ENCODE measurements at places on chromosomes 5 and 9. TPM values are rescaled to one million over a fixed set of nuclear protein-coding genes. Genes with fewer than 3 reads are reported as not detected.

GRCh38 chr5:24602188-24602587, 42.6 kb downstream of the CDH10 start:
- H3K27ac ChIP-seq = no peak overlapping the region
- H3K27me3 ChIP-seq = no peaks in the 10 kb centered on the region
- no peaks in the 10 kb centered on the region for H3K4me1 ChIP-seq

DNA sequence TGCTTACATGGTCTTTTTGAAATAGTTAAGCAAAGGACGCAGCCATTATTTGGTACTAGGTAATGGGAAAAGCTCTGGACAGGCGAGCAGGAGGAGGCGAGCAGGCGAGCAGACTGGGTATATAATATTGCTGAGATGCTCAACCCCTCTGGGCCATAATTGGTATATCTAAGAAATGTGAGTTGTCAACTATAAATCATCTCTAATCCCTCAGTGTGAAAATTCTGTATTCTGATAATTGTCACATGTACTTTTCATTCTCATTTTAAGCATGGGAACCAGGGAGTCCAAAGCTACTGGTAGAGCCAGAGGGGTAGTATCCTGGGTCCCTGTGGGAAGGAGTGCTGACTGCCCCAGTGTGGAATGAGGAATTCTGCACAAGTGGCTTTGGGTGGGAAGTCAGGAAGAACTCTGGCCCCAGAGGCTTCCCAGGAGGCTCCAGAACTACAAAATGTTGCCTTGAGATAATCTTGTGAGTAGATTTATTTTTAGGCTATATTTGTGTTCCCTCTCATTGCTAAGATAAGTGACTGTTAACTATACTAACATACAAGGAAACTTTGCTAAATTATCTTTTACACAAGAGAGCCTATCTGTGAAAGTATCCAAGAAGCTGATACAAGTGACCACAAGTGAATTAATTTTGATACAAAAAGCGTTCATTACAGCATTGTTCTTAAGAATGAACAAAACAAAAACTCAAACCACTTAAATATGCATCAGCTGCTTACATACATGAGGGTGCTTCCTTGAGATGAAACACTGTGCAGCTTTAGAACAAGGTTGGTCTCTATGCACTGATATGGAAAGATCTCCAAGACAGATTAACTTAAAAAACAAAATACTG, 70.5 kb upstream of the TNFAIP8 start:
- H3K4me1 ChIP-seq = peaks cover 37% of the 10 kb centered on the region
- no peaks in the 10 kb centered on the region for H3K27me3 ChIP-seq
- no peak for DNase-seq

GRCh38 chr5:169544264-169544950, 39.2 kb upstream of the SPDL1 start:
- DNase-seq = no peak
- peaks cover 3% of the 10 kb centered on the region for H3K27me3 ChIP-seq
- no peaks in the 10 kb centered on the region for H3K36me3 ChIP-seq
- no peaks in the 10 kb centered on the region for H3K4me1 ChIP-seq
- no peak overlapping the region for H3K4me3 ChIP-seq

- H3K36me3 ChIP-seq = no peaks in the 10 kb centered on the region
- H3K4me1 ChIP-seq = peaks cover 19% of the 10 kb centered on the region
- no peak for DNase-seq
Observed at GRCh38 chr9:96423322-96423984, 5.3 kb upstream of the ZNF367 start.

GRCh38 chr5:1005904-1006655, 2.5 kb upstream of the NKD2 start:
- H3K4me1 ChIP-seq = peaks cover 26% of the 10 kb centered on the region
- peaks cover 19% of the 10 kb centered on the region for H3K27me3 ChIP-seq
- no peaks in the 10 kb centered on the region for H3K36me3 ChIP-seq
- H3K27ac ChIP-seq = no peak overlapping the region
- DNase-seq = no peak

- no peak overlapping the region for H3K27ac ChIP-seq
- peaks cover 12% of the 10 kb centered on the region for H3K4me1 ChIP-seq
- peak; percentile 4 for DNase-seq
- H3K4me3 ChIP-seq = no peak overlapping the region
- no peaks in the 10 kb centered on the region for H3K27me3 ChIP-seq
- peaks cover 5% of the 10 kb centered on the region for H3K36me3 ChIP-seq
Observed at GRCh38 chr9:127796852-127797370, 5.8 kb upstream of the FPGS start.

DNA sequence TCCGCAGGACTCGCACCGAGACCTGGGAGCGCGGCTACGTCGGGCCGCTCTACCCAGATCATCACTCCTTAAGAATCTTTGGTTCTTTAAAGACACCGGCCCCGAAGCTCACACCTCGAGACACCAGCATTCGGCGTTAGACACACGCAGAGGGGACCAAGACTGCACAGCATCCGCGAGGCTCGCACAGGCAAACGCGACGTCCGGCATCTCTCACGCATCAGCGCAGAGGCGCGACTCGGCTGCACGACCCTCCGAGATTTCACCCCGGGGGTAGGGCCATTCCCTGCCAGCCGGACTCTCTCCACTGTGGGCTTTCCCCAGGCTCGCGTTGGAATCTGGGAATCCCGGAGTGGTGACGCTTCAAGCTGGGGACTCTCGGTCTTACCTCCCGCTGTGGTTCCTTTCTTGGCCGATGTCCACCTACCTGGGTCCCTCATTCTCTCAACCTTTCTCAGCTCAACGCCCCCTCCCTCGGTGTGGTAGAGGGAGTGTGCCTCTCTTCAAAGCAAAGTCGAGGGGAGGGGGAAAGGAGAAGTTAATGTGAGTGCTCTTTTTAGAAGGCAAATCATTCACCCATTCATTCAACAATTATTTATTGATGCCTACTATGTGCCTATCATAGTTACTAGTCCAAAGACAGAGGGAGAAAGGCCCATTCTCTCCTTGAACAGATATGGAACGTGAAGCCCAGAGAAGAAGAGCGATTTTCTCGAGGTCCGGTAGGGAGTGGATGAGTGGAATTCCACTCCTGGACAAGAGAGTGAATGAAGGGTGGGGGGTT, 1.3 kb upstream of the HAND1 start:
- no peak for DNase-seq
- H3K27ac ChIP-seq = no peak overlapping the region
- H3K4me3 ChIP-seq = no peak overlapping the region
- H3K36me3 ChIP-seq = no peaks in the 10 kb centered on the region

GRCh38 chr9:107435415-107435814, 54.2 kb downstream of the KLF4 start:
- no peak overlapping the region for H3K27ac ChIP-seq
- no peak for DNase-seq

DNA sequence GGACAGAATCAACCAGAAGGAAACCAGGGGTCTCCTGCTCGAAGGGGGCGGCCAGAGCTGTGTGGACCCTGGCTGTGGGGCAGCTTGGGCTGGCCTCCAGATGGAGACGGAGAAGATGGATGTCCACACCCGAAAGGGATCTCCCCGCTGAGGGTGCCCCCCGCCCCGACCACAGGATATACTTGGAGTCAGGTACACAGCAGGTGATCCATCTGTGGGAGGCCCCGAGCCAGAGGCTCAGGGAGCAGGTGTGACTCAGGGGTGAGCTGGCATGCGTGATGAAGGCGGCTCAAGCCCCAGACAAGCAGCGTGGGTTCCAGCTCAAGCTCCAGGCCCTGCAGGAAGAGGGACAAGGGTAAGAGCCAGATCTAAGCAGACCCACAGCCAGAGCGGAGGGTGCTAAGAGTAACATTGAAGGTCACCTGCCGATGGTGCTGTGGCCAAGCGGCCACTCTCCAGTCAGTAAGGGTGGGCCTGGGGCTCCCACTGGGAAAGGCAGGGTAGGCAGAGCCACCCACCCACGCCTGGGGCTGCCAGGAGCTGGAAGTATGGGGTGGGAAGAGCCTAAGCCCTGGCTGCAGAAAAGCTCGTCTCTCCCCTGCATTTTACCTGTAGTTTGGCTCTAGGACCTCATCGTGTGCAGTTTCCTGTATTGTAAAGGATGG, 30.6 kb upstream of the MVB12B start:
- no peak overlapping the region for H3K27ac ChIP-seq
- H3K4me3 ChIP-seq = no peak overlapping the region
- peak; percentile 76 for DNase-seq
- no peaks in the 10 kb centered on the region for H3K27me3 ChIP-seq
- peaks cover 11% of the 10 kb centered on the region for H3K4me1 ChIP-seq

- no peak overlapping the region for H3K27ac ChIP-seq
- H3K36me3 ChIP-seq = no peaks in the 10 kb centered on the region
- DNase-seq = no peak
- no peaks in the 10 kb centered on the region for H3K27me3 ChIP-seq
- H3K4me3 ChIP-seq = no peak overlapping the region
Observed at GRCh38 chr5:133179405-133179804, 127.6 kb downstream of the HSPA4 start.

DNA sequence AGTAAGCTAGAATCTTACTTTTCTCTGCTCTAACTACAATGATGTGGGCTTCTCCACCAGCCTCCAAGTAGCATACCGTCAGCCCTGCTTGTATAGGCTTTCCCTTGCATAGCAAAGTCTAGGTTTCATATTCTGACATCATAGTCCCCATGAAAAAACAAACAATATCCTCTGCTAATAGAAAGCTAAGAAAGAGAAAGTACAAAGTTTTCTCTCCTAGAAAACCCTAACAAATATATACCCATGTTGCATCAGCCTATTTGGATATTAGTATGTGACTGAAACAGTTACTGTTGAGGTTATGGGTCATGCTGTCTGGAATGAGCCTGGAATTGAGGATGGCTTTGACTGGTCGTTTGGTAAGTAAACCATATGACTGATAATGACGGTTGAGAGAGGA, 1696.0 kb downstream of the MAT2B start:
- H3K27ac ChIP-seq = no peak overlapping the region
- no peaks in the 10 kb centered on the region for H3K36me3 ChIP-seq
- no peaks in the 10 kb centered on the region for H3K27me3 ChIP-seq
- no peaks in the 10 kb centered on the region for H3K4me1 ChIP-seq

DNA sequence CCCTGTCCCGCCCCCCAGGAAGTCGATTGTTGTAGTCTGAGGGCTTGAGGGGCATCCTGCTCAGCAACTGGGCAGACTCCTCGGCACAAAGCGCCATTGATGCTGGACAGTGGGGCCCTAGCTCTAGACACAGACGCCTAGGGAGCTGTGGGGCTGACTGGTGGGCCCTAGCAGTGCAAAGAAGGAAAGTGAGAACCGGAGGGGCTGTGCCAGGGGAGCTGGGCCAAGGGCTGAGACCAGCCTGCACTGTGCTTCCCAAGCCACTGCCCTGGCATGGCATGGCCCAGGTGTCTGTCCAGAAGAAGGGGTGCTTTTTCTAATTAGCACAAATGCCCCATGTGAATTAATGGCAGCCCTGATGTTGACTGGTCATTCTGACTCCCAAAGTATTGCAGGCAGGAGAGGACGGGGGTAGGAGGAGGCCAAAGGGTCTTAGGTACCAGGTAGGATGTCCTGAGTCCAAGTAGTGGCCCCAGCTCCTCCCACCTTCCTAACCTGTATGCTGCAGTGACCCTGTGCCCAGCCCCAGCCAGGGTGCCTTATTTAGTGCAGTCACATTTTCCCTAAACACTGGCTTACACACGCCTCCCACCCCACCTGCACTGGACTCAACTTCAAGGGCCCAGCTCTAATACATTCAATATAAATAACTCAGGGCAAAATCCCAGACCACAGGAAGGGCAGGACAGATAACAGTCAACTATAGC, 15.9 kb downstream of the TCF7 start:
- H3K4me1 ChIP-seq = peaks cover 11% of the 10 kb centered on the region
- no peaks in the 10 kb centered on the region for H3K27me3 ChIP-seq
- H3K36me3 ChIP-seq = peaks cover under 1% of the 10 kb centered on the region
- no peak for DNase-seq

- H3K27ac ChIP-seq = no peak overlapping the region
- H3K4me1 ChIP-seq = peaks cover 3% of the 10 kb centered on the region
- peak overlapping the region; percentile 63 for H3K4me3 ChIP-seq
- no peaks in the 10 kb centered on the region for H3K36me3 ChIP-seq
- no peaks in the 10 kb centered on the region for H3K27me3 ChIP-seq
Observed at GRCh38 chr9:14348123-14348372, 34.1 kb upstream of the NFIB start.

GRCh38 chr5:5141625-5142525, 1.7 kb downstream of the ADAMTS16 start:
- peak; percentile 75 for DNase-seq
- H3K27ac ChIP-seq = no peak overlapping the region
- no peaks in the 10 kb centered on the region for H3K36me3 ChIP-seq

DNA sequence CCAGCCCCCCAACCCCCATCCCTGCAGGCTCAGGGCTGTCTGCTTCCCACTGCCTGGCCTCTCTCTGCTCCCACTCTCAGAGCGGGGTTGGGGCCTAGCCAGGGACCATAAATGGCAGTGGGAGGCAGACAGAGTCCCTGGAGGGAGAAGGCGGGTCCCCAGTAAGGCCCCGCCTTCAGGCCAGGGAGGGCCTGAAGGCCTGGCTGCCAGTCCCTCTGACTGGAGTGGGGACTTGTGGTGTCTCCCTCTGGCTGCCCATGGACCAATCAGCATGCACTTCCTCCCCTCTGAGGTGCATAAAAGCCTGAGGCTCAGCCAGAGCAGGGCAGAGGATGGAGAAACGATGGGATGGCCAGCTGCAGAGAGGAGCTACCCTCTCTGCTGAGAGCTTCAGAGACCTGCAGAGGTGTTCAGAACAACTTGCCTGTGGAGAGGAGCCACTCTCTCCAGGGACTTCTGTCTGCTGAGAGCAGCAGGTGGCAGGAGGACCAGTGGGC, 2.7 kb upstream of the BTNL9 start:
- H3K27me3 ChIP-seq = peaks cover 27% of the 10 kb centered on the region
- DNase-seq = no peak
- no peaks in the 10 kb centered on the region for H3K36me3 ChIP-seq
- H3K4me3 ChIP-seq = no peak overlapping the region
- no peak overlapping the region for H3K27ac ChIP-seq

DNA sequence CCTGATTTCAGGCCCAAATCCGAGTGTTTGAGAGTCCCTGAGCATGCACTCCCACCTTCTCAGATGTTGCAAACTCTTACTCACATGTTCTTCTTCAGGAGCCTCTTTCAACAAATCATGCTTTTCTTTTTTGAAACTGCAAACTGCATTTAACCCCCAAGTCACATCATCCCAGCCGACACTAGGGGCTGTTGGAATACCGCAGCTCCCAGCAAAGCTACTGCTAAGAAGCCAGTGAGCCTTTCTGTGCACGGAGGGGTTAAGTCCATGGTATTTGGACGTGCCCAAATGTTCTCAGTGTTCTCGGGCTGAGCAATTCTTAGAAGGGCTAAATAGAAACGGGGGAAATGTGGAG, 282.9 kb downstream of the NFIB start:
- H3K36me3 ChIP-seq = no peaks in the 10 kb centered on the region
- H3K27ac ChIP-seq = peak overlapping the region; percentile 47
- DNase-seq = no peak
- H3K27me3 ChIP-seq = no peaks in the 10 kb centered on the region
- peaks cover 27% of the 10 kb centered on the region for H3K4me1 ChIP-seq
- peak overlapping the region; percentile 46 for H3K4me3 ChIP-seq

PHF24 gene
- not detected for total RNA-seq

DENND1A gene
- total RNA-seq = 29.7 TPM

CCL27 gene
- total RNA-seq = not detected

RPS14 gene
- 2,005 TPM for total RNA-seq

CDX1 gene
- not detected for total RNA-seq

PTGR1 gene
- 43.1 TPM for total RNA-seq

PLPPR1 gene
- not detected for total RNA-seq

STKLD1 gene
- total RNA-seq = 4.1 TPM

PCDHA10 gene
- total RNA-seq = 0.04 TPM

ADAMTS16 gene
- 1.7 TPM for total RNA-seq

Data from PC-3 (cell line).